ENCODE measurements at places on chromosomes 1 and 21. TPM values are rescaled to one million over a fixed set of nuclear protein-coding genes. Genes with fewer than 3 reads are reported as not detected.

The EXTL1 gene
- 0.26 TPM for total RNA-seq

The BRDT gene
- total RNA-seq, result not detected

The PLD5 gene
- not detected for total RNA-seq

The STPG1 gene
- total RNA-seq, result 12.2 TPM

The TRNP1 gene
- 8.4 TPM for total RNA-seq

The ICOSLG gene
- under 0.01 TPM for total RNA-seq

Measured in articular chondrocyte of knee joint (primary cell).